ENCODE measurements at places on chromosomes 11 and 22. TPM values are rescaled to one million over a fixed set of nuclear protein-coding genes. Genes with fewer than 3 reads are reported as not detected.
A peak's percentile ranks its signal among the peaks of the same experiment; 100 is the strongest.

OR8A1 gene
- not detected for total RNA-seq

LINC01488 gene
- total RNA-seq, result not detected

- DNase-seq, result peak; percentile 52
These were observed 2.4 kb downstream of the FADS1 start for GRCh38 chr11:61814247-61814957.

DNA sequence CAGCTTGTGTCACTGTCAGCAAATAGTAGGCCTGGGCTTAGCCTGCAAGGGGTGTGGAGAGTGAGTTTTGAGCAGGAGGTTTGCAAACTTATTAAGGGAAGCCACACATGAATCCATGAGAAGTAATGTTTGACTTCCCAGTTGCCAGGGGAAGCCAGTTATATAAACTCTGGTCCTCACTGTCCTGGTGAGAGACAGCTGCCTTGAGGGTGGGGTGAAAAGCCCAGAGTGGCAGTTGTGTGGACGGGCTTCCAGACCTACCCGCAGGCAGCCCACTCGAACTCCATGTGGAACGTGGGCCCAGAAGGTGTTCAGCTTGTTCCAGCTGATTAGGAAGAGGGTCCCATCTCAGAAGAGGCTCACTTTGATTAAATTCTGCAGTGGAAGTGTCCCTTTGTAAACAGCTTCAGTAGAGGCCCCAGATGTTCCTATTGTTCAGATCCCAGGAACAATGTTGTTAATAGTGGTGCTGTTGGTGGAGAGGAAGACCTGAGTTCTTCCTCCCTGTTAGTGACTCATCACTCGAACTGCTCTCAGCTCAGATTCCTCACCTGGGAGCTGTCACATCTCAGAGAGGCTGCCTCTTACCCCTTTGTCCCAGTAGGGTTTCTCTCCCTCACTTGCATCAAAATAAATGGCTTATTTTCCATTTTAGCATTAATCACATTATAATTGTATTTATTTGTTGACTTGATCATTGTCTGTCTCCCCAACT lies 63.4 kb downstream of the GRAMD1B start:
- no peak for DNase-seq

DNA sequence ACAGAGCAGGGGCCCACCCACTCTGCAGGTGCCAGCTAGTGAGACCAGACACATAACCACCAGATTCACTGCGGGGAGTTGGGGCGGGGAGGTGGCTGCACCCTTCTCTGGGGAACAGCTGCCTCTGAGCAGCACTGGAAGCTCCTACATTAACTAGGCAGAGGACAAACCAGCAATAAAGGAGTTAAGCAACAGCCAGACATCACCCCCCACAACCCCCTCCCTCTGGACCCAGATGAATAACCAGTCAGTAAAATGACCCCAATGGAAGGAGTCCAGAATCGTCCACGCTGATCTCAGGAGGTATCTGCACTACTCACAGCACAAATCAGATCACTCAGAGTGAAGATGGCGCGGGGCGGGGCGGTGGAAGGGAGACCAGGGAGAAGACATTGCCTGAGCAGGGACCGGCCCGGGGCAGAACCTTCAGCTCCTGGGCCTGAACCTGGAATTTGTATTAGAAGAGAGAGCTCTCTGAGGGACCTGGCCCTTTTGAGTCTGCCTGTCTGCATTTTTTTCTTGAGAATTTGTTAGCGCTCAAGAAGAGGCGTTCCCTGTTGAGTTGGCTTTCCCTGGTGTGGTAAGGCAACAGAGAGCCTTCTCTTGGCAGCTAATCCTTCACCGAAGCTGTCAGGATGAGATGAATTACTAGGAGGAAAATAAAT lies 125.5 kb upstream of the NCAM1 start:
- no peak for DNase-seq

Data from HT-29 (cell line).